ENCODE measurements at places on chromosomes 2 and 18. TPM values are rescaled to one million over a fixed set of nuclear protein-coding genes. Genes with fewer than 3 reads are reported as not detected.

The SPAG16 gene
- total RNA-seq = 10.8 TPM

The SERPINB5 gene
- total RNA-seq = not detected

The KRTCAP3 gene
- total RNA-seq = 5.9 TPM

The CNTNAP5 gene
- not detected for total RNA-seq

The DIPK1C gene
- not detected for total RNA-seq

The NYAP2 gene
- total RNA-seq = not detected

The RBKS gene
- total RNA-seq = 4.6 TPM

The TSPYL6 gene
- not detected for total RNA-seq

The IL37 gene
- total RNA-seq = not detected

The UGT1A1 gene
- total RNA-seq = not detected

The SLC16A14 gene
- 2.2 TPM for total RNA-seq

The ALLC gene
- not detected for total RNA-seq

The LYPD6 gene
- total RNA-seq = not detected

The DSG4 gene
- not detected for total RNA-seq

The OSBPL1A gene
- total RNA-seq = 2.9 TPM

The C2orf80 gene
- not detected for total RNA-seq

The GALNT5 gene
- total RNA-seq = not detected

The UNC80 gene
- not detected for total RNA-seq

The SPTBN1 gene
- total RNA-seq = 76.6 TPM

The CTNNA2 gene
- total RNA-seq = not detected

The GGCX gene
- total RNA-seq = 22.2 TPM

The SLC4A3 gene
- total RNA-seq = 0.16 TPM

The POTEJ gene
- not detected for total RNA-seq

The FTCDNL1 gene
- total RNA-seq = 4.3 TPM

The ARHGAP28 gene
- not detected for total RNA-seq

The GCG gene
- not detected for total RNA-seq

The IGFBP5 gene
- total RNA-seq = not detected

The KCMF1 gene
- total RNA-seq = 78.1 TPM

The CNGA3 gene
- not detected for total RNA-seq

The ST8SIA3 gene
- total RNA-seq = not detected

The PRKCE gene
- 9.0 TPM for total RNA-seq

The SSB gene
- total RNA-seq = 138 TPM

The WDSUB1 gene
- 6.8 TPM for total RNA-seq

The FBXO15 gene
- total RNA-seq = 1.4 TPM

The FAP gene
- total RNA-seq = not detected

The UGT1A5 gene
- not detected for total RNA-seq

The IL1B gene
- 0.18 TPM for total RNA-seq

The C2orf81 gene
- 4.5 TPM for total RNA-seq

Measured in activated CD4-positive, alpha-beta T cell treated with anti-CD3 and anti-CD28 coated beads for 36 hours (primary cell).